Psoas muscle (tissue), 8 donors: ENCODE measurements at places on chromosomes 16 and 17. TPM values are rescaled to one million over a fixed set of nuclear protein-coding genes. Genes with fewer than 3 reads are reported as not detected.

Gene ERN2
- 0.19 TPM for total RNA-seq

Gene CCDC144A
- 0.06 TPM for total RNA-seq

Gene KRT32
- total RNA-seq = not detected

Gene ZG16
- total RNA-seq = not detected

- no peak for DNase-seq
These were observed 5.3 kb upstream of the KAT7 start for GRCh38 chr17:49783071-49783715.

DNA sequence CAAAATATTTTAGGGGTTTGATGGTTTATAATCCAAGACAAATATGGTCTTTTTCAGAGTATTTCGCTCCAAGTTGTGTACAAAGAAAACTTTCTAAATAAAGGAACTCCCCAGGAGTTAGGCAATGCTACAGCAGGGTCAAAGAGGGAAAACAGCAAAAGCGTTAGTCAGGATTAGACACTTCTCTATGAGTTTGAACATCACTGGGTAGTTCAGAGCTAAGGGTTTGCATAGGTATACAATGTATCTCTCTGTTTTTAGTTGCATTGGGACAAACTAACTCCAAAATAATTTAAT, 34.8 kb downstream of the FAM20A start:
- no peak for DNase-seq

DNA sequence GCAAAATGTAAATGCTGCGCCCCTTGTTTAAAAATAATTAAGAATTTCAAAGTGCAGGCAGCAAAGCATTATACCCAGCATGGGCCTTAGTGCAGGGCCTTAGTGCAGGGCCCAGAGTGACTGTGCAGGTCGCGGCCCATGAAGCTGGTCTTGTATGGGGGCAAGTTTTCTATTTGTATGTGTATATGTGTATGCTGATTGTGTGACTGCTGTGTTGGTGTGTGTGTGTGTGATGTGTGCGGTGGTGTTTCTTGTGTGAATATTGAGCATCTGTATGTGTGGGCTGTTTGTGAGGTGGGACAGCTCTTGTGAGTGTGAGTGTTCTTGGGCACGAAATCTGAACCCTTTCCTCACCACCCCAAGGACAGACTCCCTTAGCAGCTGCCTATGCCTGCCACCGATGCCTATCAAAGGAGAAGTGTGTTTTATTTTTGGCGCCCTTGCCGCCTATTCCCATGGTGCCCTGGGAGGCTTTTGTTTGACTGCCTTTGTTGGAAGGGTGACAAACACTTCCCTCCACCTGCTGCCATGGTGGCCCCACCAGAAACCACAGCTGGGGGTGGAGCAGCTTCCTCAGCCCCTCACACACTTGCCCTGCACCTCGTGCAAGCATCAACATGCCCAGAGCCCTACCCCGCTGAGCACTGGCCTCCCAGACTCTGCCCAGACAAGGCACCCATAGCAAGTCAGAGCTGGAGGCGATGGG, 18.0 kb downstream of the CCR7 start:
- DNase-seq = peak; percentile 44

- no peak for DNase-seq
These were observed 692 bp upstream of the KCNJ16 start for GRCh38 chr17:70074236-70074830.

DNA sequence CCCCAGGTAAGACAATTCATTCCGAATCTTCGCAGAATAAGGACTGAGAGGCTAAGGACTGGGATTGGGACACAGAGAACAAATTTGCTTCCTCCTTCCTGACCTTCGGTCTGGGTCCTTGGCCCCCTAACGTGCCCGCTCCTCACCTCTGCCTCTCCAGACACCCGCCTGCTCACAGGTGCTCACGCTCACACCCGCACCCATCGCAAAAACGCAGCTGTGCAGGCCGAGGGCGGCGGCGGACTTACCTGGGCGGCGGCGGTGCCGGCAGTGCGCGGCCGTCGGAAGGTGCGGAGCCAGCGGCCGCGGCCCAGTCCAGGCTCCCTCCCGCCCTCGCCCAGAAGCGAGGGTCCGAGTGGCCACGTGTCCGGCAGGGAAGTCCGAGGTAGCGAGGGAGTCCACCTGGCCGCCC, 7.1 kb upstream of the HOXB9 start:
- no peak for DNase-seq

DNA sequence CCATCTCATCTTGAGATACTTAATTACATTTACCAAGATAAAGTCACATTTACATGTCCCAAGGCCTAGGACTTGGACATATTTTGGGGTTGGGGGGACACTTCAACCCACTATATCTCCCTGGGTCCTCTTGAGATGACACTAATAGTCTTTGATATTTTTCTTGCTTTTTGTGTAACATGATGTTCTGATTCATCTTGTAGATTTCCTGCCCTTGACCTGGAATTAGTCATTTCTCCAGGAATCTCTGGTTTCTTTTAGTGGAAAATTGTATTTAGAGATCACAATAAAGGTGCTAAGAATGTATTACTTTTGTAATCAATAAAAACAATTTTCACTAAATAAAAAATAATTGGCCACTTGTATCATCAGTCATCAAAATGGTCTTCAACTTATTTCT, 157.3 kb downstream of the VPS53 start:
- DNase-seq = no peak

DNA sequence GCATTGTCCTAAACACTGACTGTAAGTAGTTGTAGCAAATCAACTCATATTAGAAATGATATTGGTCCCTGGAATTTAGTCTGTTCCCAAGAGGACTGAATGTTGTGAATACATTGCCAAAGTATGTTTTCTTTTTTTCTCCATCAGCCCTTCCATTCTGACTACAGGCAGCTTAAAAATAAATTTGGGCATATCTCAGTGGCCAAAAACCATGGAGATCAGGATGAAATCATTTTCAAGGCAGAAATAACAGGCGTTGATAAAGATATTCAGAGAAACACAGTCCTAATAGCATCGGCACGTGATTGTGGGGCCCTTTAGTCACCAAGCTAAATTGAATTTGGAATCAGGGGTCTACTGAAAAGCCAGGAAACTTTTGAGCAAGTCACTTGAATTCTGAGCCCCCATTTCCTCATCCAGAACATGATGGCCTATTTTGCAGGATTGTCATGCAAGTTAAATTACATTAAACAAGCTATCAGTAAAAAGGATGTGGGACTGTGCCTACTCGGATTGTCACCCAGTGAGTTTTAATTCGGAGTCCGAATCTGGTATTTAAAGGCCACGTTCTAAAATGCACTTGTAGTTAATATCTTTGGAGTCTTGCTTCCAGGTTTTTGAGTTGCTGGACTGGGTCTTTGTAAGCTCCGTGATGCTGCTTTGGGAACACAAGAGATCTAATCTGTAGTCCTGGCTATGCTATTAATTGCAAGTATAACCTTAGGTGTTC, 17.1 kb downstream of the HLF start:
- DNase-seq = no peak

DNA sequence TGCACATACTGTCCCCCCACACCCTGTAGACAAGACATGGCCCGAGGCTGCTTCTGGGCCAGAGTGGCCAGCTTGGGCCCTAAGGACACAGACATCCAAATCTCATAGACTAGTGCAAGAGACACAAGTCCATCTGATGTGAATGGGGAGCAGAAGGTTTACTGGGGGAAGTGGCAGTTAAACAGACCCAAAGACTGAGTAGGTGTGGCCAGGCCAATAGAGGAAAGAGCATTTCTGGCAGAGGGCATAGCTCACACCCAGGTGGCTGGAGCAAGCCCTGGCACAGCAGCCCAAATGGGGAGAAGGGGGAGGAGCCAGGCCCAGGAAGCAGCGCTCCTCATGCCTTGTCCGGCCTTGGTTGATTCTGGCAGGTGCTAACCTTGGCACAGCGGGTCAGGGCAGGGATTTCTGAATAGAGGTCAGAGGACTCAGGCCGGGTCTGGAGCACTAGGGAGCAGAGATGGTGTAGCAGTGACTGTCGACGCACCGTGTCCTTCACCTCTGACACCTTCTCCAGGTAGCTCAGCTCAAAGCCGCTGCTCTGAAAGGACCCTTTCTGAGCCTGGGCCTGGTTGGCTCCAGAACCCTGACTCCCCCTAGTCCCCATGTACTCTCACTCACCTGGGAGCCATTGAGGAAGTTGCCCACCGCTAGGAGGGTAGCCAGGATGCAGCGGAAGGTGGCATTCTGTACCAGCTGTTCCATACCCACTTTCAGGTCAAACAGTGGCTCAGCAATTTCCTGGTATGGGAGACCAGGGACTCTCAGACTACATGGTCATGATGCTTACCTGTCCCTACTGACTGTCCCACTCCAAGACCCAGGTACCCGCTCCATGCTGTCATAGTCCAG, 4.1 kb downstream of the TMEM208 start:
- DNase-seq = peak; percentile 61

DNA sequence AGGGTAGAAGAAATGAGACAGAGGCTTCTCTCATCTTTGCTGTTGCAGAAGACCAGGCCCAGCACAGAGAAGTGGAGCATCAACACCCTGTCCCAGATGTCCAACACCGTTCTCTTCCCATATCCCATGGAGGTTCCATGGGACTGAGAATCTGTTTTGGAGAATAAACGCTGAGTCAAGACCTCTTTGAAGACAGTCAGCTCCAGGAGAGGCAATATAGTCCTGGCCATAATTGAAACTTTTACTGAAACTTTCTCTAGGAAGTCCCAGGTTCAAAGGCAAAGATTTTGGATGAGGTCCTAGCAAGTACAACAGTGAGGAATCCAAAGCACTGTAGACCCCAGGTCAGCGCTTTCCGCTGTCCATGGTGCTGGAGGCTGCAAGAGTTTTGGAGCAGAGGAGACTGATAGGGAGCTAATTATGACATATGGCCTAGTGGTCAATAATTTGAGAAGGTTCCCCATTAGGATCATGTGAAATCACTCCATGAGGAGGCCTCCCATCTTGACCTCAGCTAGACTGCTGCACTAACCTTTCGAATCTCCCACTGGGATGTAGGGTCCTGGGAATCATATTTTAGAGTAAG, 36.0 kb downstream of the OSBPL7 start:
- DNase-seq = no peak

DNA sequence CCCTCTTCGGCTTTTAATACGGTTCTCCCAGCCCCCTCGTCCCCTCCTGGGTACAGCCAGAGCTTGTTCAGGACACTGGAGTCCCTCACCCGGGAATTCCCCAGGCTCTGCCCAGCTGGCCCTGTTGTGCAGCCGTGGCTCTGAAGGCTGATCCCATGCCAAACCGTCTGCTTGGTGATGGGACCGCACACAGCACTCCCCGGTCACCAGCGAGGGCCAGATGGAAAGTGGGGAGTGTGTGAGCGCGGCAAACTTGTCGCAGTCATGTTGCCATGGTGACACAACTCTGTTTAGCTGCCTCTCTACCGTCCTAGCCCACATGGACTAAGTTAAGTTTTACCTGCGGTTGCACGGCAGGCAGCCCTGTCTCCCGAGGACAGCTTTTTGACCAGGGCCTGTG, 107.9 kb downstream of the RAP1GAP2 start:
- DNase-seq = no peak

GRCh38 chr17:74961657-74962350, 10.8 kb downstream of the HID1 start:
- DNase-seq = peak; percentile 86

- no peak for DNase-seq
These were observed 100.3 kb upstream of the NOL11 start for GRCh38 chr17:67617304-67617899.

- DNase-seq = no peak
These were observed 320.8 kb downstream of the XYLT1 start for GRCh38 chr16:17149904-17150483.

- no peak for DNase-seq
These were observed 6.6 kb downstream of the HSD11B2 start for GRCh38 chr16:67437513-67437912.

DNA sequence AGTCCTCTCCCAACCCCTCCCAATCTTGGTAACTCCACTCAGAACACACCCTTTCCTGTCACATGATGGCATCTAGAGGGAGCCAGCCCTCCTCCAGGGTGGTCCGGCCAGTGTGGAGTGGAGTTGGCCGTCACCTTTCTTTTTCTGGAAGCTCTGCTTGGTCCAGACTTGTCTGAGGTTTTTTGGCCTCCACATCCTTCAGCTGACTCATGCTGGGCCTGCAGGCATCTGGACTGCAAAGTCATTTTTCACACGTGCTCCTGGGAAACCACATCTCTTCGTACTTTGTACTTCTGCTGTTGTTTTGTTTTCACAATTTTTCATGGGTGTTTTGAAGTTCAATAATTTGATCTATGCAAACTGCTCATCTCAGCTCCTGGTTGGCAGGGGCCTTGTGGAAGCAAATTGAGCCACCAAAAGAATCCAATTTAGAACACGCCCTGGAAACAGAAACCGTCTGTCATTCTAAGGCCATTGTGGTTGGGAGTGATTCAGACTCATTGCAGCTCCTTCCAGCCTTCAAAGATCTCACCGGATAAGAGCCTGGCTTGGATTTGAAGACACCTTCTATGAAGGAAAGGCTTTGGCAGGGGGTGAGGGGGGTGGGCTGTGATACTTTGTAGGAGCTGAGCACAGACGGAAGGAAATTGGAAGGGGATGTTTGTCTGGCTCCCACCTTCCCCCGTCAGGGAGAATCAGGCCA, 42.4 kb upstream of the NF1 start:
- peak; percentile 75 for DNase-seq

GRCh38 chr17:27882162-27882840, 10.9 kb downstream of the LYRM9 start:
- no peak for DNase-seq
